ENCODE measurements at places on chromosomes 2 and 18.

DNA sequence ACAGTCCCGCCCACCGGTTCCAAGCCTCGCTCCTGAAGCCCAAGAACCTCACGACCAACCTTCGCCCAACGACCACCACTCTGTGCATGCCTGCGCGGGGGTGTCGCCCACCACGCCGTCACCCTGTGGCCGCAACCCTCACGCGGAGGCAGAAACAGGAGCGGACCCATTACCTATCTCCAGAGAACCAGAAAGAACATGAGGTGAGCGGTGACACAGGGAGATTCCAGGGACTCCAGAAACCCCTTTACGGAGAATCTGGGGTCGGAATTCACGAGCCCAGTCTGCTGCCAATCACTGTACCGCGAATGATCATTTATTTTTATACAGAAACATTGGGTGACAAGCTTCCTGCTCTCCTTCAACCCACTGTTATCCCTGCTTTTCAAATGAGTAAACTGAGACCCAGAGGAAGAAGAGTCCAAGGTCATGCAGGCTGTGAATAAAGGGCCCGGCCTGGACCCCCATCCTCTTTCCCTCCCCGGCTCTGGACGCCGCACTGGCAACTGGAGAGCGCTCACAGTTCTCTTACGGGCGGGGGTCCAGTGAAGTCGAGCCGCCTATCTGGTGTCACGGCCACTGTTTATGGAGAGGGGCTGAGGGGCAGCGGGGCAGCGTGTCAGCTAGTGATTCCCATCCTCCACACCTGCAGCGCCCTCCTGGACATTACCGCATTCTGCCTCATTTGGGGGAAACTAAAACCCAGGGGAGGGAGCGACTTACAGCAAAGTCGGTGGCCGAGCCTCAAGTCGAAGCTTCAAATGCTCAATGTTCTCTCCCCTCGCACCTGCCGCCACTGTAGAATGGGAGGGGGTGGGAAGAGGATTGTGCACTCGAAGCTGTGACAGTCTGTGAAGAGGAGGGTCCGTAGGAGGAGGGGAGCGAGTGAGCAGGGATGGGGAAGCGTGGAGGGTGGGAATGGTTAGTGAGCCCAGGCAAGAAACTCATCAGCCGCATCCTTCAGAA is 723 bp upstream of the SLC30A3 start:
- DNase-seq: no peak

DNA sequence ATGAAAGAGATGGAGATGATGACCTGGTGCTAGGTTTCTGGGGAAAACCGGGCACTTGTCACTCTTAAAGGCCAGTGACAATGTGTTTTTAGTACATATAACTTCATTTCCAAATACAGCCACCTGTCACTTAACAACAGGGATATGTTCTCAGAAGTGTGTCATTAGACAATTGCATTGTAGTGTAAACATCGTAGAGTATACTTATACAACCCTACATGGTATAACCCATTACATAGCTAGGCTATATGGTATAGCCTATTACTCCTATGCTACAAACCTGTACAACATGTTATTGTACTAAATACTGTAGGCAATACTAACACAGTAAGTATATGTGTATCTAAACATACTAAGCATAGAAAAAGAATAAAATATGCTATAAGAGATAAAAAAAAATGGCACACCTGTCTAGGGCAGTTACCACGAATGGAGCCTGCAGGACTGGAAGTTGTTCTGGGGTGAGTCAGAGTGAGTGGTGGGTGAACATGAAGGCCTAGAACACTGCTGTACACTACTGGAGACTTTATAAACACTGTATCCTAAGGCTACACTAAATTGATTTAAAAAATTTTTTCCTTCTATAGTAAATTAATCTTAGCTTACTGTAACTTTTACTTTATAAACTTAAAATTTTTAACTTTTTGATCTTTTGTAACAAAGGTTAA is 123.2 kb downstream of the THADA start:
- no peak for DNase-seq

GRCh38 chr2:65000644-65001043 is 11.4 kb downstream of the SLC1A4 start:
- no peak for DNase-seq

DNA sequence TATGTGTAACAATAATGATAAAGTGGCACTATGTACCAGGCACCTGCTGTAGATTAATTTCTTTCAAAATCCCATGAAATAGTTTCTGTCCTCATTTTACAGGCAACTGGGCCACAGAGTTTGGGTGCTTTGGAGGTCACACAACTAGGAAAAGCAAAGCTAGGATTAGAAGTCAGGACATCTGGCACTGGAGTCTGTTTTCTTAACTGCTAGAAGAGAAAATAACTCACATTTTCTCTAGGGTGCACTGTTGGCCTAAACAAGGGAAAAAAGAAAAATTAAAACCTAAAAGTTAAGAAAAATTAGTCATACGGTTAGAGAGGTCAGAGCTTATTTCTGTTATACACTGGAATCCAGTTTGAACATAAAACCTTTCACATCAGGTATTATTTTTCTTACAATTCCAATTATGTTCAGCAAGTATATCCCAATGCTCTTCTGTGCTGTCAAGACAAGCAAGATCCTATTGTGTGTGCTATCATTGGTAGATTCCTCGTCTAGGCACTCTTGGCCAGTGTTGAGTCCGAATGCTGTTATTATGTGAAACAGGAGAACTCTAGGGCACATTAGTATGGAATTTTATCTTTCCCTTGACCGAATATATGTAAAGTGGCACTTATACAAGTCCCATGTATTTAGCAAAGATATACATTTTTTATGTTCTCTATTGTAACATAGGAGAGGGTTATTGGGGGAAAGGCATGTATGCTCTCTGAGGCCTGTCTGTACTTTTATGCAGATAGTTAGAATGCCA is 1.5 kb upstream of the OSGEPL1 start:
- DNase-seq: no peak

DNA sequence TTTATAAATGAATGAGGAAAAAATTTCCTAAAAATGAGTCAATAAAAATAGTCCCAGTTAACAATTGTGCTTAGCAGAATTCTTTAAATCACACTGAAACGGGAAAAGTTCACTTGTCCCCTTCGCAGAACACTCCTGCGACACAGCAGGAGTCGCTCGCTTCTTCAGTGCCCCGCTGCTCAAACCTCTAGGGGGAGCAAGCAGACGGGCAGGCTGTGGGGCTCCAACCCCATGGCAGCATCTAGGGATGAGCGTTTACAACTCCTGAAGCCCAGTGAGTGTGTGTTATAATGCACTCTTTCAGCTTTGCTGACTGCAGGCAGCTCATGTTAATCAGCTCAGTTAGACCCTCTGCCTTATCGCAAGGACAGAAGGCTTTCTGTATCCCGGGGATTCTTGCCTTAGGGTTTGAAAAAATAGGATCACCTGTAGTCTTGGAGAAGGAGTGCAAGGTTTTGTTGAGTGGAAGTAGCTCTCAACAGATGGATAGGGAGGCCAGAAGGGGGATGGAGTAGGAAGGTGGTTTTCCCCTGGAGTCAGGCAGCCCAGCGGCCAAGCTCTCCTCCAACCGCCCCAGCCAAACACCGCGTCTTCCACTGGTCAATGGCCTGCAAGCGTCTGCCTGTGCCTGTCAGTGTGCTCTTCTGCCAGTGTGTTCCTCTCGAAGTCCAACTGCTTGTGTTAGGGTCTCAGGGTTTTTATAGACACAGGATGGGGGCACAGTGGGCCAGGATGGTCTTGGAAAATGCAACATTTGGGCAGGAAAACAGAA is 1977.7 kb upstream of the LRRTM1 start:
- no peak for DNase-seq

- DNase-seq: no peak
Measured at GRCh38 chr18:711310-711656, 1.1 kb downstream of the ENOSF1 start.

- DNase-seq: no peak
Measured at GRCh38 chr2:54332386-54332785, 76.4 kb upstream of the TSPYL6 start.

GRCh38 chr2:158889135-158889853 is 79.1 kb upstream of the TANC1 start:
- no peak for DNase-seq

- DNase-seq: no peak
Measured at GRCh38 chr18:45059695-45060094, 379.0 kb downstream of the SETBP1 start.

DNA sequence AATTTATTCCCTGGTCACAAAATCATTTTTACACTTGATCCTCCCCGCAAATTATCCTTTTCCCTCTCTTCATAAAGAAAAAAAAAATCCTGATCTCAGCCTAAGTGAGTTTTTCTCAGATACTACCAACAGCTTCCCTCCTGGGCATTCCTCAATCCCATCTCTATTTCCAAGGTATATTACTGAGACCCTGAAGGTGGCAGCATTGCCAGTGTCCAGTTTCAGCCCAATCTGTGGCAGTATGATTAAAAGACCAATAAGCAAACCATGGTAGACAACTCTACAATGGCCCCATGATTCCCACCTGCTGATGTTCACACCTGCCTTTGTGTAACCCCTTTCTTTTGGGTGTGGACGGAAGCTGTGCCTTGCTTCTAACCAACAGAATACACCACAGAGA is 45.1 kb downstream of the CCDC93 start:
- DNase-seq: no peak

- no peak for DNase-seq
Measured at GRCh38 chr2:203252818-203253217, 14.0 kb downstream of the CYP20A1 start.

DNA sequence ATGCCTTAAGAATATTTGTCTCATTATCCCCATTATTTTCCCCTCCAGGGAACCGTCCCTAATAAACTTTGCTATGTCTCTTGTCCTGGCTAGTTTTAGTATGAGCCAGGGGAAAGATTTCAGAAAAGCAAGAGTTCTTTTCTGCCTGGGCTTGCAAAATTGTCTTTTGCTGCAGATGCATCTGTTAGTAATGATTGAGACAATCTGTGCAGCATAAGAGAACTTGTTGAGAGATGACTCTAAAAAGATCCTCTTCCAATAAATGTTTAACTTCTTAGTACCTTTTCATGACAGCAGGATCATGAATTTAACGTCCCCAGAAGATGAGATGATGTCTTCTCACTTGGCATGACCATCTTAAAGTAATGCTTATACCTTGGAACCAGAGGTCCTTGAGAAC is 172.5 kb upstream of the CREB1 start:
- DNase-seq: no peak

Measured in stimulated activated CD4-positive, alpha-beta T cell treated with anti-CD3 and anti-CD28 coated beads, Interleukin-1b, Interleukin-23, amount 100 ng/mL, for 1 hour (primary cell).